ENCODE measurements at places on chromosomes 11 and 22. TPM values are rescaled to one million over a fixed set of nuclear protein-coding genes. Genes with fewer than 3 reads are reported as not detected.
A peak's percentile ranks its signal among the peaks of the same experiment; 100 is the strongest.

The DEUP1 gene
- total RNA-seq: not detected

DNA sequence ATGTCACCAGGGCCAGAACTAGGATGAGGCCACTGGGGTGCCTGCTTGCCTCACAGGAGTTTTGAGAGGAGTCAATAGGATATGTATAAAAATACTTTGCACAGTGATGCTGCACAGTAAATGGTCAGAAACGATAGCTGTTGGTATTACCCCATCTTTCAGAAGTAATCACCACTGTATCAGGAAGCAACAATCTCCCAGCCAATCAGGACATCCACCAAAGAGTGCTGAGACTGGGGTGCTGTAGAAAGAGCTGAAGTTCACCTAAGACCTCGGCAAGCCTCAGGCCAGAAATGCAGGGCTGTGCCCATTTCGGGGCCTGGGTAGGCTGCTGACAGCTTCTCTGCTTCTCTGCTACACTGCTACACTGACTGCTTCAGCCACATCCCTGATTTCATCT, 17.4 kb downstream of the LMO2 start:
- no peak for DNase-seq

DNA sequence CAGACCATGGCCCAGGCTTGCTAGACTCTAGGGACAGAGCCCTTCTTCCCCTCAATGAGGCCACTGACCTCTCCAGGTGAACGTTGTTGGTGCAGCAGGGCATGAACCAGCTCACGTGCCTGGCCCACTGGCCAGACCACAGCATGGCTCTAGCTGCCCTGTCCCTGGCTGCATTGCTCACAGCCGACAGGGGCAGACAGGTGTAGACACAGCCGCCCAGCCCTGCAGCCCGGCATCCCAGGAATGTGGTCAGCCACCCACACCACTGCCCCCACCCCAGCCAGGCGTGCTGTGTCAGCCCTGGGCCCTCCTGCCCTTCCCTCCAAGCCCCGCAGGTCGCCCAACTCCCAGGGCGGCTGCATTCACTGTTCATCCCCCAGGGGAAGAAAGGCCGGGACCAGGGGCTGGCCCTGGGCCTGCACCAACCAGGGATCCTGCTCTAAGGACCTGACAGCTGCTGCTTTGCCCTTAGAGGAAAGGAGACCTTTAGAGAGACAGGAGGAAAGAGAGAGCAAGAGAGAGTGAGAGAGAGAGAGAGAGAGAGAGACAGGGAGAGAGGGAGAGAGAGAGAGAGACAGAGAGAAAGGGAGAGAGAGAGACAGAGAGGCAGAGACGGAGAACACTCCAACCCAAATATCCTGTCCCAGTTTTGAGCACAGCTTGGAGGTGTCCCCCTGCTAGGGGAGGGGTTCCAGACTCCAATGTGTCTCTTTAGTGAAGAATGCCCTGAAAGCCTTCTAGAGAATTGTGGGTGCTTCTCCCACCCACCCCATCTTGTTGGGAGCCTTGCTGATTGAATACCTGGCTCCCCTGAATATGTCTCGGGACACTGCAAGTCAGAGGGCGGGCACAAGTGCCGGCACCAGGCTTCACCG, 44.2 kb upstream of the LINC01488 start:
- DNase-seq: peak; percentile 55

GRCh38 chr22:27260087-27260698, 541.4 kb downstream of the MN1 start:
- no peak for DNase-seq

DNA sequence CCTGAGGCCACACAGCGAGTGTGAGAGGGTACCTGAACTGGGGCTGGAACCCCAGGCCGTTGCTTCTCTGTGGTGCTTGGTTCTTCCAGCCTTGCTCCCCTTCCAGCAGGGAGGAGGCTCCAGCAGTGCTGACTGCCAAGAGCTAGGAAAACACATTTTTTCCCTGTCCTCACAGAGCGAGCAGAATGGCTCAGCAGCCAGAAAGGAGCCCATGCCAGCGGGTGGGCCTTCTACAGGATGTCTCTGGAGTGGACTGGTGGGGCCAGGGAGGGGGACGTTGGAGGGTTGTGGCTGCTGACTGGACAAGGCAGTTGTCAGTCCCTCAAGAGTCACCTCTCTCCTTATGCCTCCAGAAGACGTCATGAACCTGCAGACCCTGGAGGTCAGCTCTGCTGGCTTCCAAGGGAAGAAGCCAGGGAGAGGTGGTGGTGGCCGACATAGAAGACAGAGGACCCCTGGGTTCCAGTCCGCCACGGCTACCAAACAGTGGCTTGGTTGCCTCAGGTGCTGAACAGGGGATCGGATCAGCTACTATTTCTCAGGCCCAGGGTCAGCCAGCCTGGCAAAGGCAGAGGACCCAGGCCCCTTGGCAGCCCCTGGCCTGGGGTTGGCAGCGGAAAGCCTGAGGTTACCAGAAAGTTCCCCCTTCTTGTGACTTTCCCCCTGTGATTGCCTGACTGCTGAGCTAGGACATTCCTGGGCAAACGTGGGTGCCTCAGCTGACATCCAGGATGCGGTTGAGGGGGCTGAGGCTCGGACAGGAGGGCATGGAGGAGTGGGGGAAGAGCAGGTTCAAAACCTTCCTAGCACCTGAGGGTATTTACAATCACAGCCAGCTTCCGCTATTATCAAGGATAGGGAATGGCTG, 3.7 kb downstream of the MAFF start:
- no peak for DNase-seq

- DNase-seq: no peak
Observed at GRCh38 chr22:22674467-22674866, 30.1 kb downstream of the GGTLC2 start.

- DNase-seq: peak; percentile 40
Observed at GRCh38 chr11:5689551-5689983, at the start of gene TRIM22. Gene TRIM22 (plus strand): TSS chr11:5689790. CDS start chr11:5696233, 6,443 bp downstream.

- DNase-seq: peak; percentile 62
Observed at GRCh38 chr11:1628506-1629325, 859 bp upstream of the KRTAP5-5 start.

- DNase-seq: no peak
Observed at GRCh38 chr11:127943763-127944162, 643.6 kb downstream of the ETS1 start.
